ENCODE measurements at places on chromosomes 5 and 9.
A peak's percentile ranks its signal among the peaks of the same experiment; 100 is the strongest.

DNA sequence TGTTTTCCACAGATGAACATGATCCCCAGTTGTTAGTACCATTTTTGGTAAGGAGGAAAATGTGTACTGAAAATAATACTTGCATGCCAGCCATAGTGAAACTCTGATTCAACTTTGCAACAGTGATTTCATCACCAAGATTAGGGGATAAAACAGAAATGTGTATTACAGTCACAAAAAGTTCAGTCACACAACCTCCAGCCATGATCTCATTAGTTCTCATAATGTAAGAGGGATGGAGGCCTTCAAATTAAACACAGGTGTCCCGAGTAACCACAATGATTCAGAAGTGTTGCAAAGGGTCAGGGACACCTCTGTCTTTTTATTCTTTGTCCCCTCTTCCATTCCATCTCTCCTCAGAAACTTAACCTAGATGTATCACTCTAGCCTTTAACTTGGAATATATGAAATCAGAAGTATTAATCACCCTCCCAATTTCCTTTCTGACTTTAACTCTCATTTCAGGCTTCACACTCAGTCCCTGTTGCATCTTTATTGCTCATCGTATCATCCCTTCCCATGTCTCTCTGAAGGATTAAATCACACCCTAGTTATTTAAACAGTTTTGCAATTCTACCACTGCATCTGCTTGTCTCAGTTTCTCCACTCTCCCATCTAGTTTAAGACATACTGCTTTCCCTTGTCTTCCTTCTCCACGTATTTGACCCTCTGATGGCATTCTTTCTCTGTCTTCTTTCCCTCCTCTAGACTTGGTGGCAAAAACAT, 291.2 kb downstream of the ADAMTS6 start:
- DNase-seq = peak; percentile 99

DNA sequence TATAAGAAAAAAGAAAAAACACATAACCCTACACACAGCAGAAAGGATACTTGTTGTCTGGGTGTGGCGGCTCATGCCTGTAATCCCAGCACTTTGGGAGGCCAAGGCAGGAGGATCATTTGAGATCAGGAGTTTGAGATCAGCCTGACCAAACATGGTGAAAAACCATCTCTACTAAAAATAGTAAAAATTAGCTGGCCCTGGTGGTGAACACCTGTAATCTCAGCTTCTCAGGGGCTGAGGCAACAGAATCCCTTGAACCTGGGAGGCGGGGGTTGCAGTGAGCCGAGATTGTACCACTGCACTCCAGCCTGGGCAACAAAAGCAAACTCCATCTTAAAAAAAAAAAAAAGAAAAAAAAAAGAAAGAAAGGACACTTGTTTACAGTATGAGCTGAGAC, 147.6 kb upstream of the PITX1 start:
- DNase-seq = no peak

- DNase-seq = no peak
These were observed 56.5 kb downstream of the XRCC4 start for GRCh38 chr5:83133797-83134196.

GRCh38 chr5:157767689-157768088, 24.2 kb downstream of the LSM11 start:
- DNase-seq = no peak

DNA sequence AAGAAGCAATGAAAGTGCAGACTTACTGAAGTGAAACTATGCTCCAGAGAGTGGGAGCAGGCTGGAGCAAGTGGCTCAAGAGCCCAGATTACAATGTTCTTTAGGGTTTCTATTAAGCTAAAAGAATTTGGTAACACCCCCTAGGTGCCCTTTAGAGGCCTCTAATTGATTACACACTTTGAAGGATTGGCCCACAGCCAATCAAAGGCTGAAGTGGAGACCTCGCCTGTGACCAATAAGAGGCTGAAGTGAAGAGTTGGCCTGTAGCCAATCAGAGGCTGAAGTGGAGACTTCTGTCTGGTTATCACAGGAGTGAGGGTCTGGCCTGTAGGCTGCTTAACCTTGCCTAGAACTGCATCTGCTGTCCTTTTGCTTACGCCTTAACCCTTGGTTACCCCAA, 46.7 kb upstream of the SPATA31C2 start:
- DNase-seq = no peak

- no peak for DNase-seq
These were observed 168.4 kb upstream of the MAP1B start for GRCh38 chr5:71938895-71939294.

GRCh38 chr5:1208743-1209488, 7.5 kb downstream of the SLC6A19 start:
- DNase-seq = no peak

GRCh38 chr9:87073692-87074091, 126.4 kb upstream of the GAS1 start:
- no peak for DNase-seq

DNA sequence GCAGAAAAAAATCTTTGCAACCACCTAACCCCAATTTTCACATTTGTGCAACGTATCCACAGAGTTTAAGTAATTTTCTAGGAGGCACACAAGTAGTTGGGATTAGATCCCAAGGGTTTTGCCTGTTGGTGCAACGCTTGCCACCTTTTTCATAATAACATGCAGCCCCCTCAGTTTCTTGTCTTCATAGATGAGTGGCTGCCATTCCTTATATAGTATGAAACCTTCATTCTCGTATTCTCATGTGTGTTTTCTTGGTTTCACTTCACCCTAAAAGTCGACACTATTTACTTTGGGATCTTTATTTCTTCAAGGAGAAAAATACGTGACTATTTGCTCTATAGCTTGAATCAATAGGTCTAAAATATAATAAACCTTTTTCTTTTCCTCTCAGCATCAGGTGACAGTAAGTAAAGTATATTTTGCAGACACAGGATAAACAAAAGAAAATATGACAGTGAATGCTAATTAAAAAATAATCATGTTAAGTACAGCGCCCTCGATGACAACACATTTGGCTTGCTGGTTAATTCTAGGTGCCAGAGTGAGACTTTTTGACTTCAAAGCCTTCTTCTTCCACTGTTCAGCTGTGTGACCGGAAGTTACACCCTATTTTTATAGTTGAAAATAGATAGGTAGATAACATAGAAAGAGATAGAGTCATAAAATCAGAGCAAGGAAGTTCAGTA, 342.8 kb upstream of the CCNG1 start:
- no peak for DNase-seq

All from fibroblast of skin of back (primary cell).